A549 treated with RU486 at 1 μM for 4 hours (cell line): ENCODE measurements at places on chromosomes 11 and 22. TPM values are rescaled to one million over a fixed set of nuclear protein-coding genes. Genes with fewer than 3 reads are reported as not detected.

DDIAS gene
- total RNA-seq = 7.6 to 20.8 TPM (median 17.9 TPM) in 5 replicates

SFI1 gene
- 7.6 to 13.0 TPM (median 8.7 TPM) in 5 replicates for total RNA-seq

ENTHD1 gene
- not detected in 5 replicates for total RNA-seq

PRG3 gene
- not detected in 5 replicates for total RNA-seq

TIGD3 gene
- 0.58 to 1.2 TPM (median 0.86 TPM) in 5 replicates for total RNA-seq

BIRC3 gene
- total RNA-seq = 18.3 to 32.2 TPM (median 27.0 TPM) in 5 replicates

CRYBB3 gene
- total RNA-seq = not detected in 5 replicates

NAP1L4 gene
- 112 to 130 TPM (median 128 TPM) in 5 replicates for total RNA-seq

OLFML1 gene
- 0.18 TPM in 1 of 5 replicates, not detected in the others for total RNA-seq

CD3E gene
- total RNA-seq = not detected in 5 replicates

ISX gene
- not detected in 5 replicates for total RNA-seq

TREH gene
- total RNA-seq = not detected in 5 replicates

SEC14L6 gene
- not detected in 5 replicates for total RNA-seq

FAM227A gene
- total RNA-seq = 0.42 to 0.75 TPM (median 0.71 TPM) in 5 replicates

HSPB2 gene
- total RNA-seq = not detected in 5 replicates
